Fibroblast of skin of right biceps (primary cell): ENCODE measurements at places on chromosomes 6 and 20.
A peak's percentile ranks its signal among the peaks of the same experiment; 100 is the strongest.

GRCh38 chr20:23203310-23203709, 117.2 kb upstream of the CD93 start:
- no peak for DNase-seq

- no peak for DNase-seq
Observed at GRCh38 chr6:45448417-45449389, 71.0 kb upstream of the SUPT3H start.

GRCh38 chr6:1227600-1227934, 84.3 kb upstream of the FOXQ1 start:
- DNase-seq: no peak

DNA sequence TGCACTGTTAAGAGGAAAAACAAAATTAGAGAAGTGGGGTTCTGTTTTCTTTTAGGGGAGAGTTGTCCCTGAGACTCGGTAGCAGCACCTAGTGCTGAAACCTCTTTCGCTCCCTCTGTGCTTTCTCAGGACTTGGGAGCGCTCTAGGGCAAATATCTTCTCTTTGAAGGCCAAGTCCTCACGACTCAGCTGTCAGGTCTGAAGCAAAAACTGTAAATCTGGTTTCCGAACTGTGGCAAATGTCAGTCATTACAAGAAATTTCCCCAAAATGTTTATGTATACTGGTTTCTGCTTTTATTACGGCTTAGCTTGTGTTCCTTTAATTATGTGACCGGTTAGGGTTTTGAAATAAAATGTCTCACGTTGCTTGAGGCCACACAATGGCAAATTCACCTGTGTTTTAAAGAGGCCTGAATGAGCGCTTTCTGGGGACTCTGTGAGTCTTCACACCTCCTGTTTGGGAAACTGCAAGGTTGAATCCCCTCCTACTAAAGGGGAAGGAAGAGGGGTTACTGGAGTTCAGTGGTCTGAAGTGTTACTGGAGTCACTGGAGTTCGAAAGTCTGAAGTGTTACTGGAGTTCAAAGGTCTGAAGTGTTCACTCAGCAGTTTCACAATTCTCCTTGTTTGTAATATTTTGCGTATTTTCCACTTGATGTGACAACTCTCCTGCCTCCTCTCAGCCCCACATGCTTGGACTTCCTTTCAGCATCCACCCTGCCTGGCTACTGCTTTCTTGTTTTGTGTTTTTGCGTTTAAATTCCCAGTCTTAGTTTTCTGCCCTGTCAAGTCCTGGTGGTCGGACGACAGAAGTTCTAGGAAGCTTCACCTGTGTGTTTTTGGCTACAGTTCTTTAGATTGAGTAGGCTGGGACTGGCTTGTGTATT, 1.6 kb downstream of the SMPDL3A start:
- DNase-seq: peak; percentile 20

DNA sequence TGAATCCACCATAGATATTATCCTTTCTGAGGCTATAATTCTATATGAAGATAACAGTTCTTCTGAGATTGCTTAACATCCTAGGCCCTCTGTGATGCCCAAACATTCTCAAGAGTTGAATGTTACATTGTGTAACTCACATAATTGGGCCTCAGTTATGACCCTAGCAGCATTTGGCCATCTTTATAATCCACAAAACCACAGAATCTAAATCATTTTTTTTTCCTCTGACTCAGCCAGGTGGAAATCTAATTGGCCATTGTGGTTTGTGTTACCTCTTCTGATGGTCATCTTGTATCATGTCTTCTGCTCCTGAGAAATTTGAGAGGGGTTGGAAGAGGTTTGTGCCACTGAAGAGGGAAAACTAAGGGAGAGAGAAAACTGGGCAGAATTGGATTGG, 99.5 kb downstream of the LINC00237 start:
- no peak for DNase-seq

- DNase-seq: peak; percentile 98
Observed at GRCh38 chr6:43369174-43370002, at the start of gene ZNF318. Gene ZNF318, minus strand, starts transcription at chr6:43369647. Its CDS starts 282 bp downstream, at chr6:43369365.

GRCh38 chr6:79797912-79798311, 149.4 kb downstream of the ELOVL4 start:
- DNase-seq: no peak

GRCh38 chr6:33391922-33392594, 435 bp downstream of the KIFC1 start:
- DNase-seq: peak; percentile 48

- DNase-seq: no peak
Observed at GRCh38 chr6:107786179-107786578, 37.9 kb downstream of the SCML4 start.

DNA sequence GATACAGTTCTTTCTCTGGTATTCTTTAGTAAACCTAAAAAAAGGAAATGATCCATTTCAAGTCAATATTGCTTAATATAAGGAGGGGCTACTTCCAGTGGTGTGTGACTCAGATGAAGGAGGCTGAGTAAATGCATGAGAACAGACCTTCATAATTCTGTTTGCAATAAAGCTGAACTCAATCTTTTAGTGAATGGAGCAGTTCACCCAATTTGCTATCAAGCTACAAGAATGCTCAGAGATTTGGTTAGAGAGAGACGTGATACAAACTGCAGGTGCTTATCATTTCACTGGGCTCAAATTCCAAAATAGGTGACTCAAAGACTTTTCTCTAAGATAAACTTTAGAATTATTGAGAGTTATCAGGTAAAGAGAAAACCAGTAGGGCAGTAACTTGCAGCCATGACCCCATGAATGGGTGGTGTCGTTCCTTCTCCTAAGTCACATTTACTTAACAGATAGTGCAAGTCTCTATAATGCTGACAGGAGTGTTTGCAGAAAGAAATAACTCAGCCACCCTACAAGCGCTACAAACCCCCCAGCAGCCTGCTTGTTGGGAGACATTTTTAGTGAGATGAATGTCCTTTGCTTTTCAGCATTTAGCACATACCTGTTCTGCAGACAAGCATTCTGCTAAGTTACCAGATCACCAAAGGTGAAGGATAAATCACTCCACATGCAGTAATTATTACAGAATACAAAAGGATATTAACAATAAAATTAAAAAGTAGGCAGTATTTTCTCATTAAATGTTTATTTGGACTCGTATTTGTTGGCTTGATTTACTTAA, 16.4 kb upstream of the BLOC1S5 start:
- DNase-seq: peak; percentile 71

- DNase-seq: peak; percentile 95
Observed at GRCh38 chr6:154319231-154319858, 37.3 kb downstream of the IPCEF1 start.

GRCh38 chr6:48883116-48883515, 579.9 kb downstream of the MMUT start:
- peak; percentile 1 for DNase-seq

DNA sequence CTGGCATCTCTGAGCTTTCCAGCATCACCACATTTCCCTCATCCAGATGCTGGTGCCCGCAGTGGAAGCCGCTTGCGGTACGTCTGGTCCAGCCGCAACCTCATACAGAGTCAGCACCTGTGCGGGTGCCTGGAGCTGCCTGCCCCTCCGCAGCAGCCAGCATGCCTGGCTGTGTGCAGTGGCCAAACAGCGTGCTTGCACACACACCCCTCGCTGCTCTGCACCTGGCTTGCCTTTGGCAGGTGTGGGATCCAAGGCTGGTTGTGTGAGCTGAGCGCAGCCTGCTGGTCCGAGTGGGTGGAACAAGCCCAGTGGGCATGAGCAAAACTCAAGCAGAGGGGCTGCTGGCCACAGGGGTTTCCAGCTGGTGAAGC, 3.1 kb upstream of the HINT3 start:
- DNase-seq: no peak

DNA sequence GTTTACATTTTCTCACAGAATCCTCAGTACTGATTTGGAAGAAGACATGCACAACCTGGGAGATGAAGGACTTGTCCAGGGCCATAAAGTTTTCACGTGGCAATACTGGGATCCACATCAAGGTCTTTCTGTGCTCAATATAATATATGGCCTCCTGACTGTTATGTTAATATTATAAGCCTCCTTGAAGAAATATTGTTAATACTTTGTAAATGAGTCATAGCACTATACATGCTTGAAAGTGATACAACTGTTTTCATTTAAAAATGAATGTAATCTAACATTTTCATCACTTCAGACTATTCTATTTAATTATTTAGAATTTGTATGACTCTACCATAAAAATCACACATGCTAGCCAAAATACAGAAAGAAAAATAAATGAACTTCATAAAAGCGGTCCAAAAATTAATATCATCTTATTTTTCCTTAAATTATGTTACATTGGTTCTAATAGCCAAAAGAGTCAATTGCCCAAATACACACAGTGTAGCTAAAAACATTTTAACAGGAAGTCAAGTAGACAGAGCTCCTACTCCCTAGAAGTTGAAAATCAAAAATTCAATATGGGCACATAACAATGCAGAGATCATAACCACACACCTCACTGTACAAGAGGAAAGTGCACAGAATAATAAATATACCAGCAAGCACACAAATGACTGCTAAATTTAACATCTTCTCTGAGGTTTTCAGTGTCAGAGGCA, 188.0 kb upstream of the HDDC2 start:
- peak; percentile 51 for DNase-seq

DNA sequence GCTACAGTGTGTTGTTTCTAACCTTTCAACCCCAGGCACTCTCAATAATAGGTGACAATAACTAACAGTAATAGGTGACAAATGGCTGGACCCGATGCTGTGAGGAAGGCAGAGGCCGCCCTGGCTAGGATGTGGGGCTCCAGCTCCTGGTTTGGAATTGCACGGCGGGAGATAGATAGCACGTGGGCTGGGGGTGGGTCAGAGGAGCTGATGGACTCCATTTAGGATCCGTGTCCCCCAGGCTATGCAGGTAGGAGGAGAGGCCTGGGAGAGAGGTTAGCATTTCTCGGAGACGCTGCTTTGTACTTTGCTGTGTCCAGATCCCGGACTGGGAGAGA, 61.4 kb downstream of the EZR start:
- DNase-seq: no peak

GRCh38 chr6:14863902-14864850, 381.7 kb upstream of the JARID2 start:
- no peak for DNase-seq

GRCh38 chr6:93721386-93722048, 302.2 kb upstream of the EPHA7 start:
- DNase-seq: peak; percentile 6

- no peak for DNase-seq
Observed at GRCh38 chr6:136090929-136091328, 159.2 kb downstream of the MTFR2 start.

- no peak for DNase-seq
Observed at GRCh38 chr6:79143320-79143898, 65.4 kb upstream of the PHIP start.

- DNase-seq: no peak
Observed at GRCh38 chr6:170092826-170093225, 198.1 kb downstream of the DLL1 start.

DNA sequence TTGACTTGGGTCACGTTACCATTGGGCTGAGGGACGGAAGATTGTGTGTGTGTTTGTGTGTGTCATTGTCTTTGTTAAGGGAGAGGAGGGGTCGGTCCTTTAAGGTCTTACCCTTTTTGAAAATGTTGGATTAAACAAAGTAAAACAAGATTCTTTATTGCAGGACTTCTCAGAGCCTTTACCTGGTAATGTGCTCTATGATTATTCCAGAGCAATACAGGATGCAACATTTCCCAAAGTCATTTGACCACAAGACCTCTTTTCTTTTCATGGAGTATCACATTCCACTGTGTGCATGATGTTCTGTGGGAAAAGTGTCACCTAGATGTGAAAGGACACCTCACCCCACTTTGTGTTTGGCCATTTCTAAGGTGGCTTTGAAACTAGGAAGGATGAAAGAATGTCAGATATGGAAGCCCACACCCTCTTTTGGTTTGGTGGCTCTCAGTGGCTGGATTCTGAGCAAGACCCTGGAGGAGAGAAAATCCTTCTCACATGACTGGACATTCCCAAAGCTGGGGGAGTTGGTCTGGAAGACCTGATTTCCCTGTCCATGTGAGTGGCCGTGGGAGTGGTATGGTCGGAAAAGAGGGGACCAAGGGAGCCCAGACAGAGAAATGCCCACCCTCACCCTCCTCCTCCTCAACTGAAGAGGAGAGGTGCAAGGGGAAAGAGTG, 18.2 kb upstream of the ZNF831 start:
- no peak for DNase-seq

DNA sequence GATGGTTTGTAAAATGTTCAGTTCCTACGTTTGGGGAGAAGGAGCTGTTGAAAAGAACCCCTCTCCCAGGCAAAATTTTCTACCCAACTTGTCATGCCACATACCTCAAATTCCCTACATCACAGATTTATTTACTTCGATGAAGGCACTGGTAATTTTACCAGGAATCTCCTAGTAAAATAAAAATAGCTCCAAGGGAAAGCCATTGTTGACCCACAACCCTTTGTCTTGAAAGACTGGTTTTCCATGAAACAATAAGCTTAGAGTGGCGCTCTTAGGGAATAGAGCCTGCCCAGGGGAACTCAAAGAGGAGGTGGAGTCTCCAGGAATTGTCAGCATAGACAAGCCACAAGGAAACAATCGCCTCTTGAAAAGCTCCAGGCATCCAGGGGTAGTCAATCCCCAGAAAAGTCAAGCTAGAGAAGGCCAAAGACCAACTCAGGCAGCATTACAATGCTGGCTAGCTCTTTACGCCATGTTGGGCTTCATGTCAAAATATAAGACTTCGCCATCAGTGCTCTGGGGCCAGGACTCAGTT, 99.2 kb upstream of the RREB1 start:
- DNase-seq: no peak

GRCh38 chr6:40894962-40895799, 143.8 kb downstream of the UNC5CL start:
- DNase-seq: peak; percentile 74

- no peak for DNase-seq
Observed at GRCh38 chr6:43318011-43318410, 9.4 kb upstream of the CRIP3 start.

- peak; percentile 93 for DNase-seq
Observed at GRCh38 chr6:158174514-158174913, 6.4 kb downstream of the GTF2H5 start.

- DNase-seq: no peak
Observed at GRCh38 chr6:34242252-34243130, 5.8 kb downstream of the HMGA1 start.

GRCh38 chr20:4195499-4195898, 180.1 kb upstream of the RNF24 start:
- peak; percentile 30 for DNase-seq

DNA sequence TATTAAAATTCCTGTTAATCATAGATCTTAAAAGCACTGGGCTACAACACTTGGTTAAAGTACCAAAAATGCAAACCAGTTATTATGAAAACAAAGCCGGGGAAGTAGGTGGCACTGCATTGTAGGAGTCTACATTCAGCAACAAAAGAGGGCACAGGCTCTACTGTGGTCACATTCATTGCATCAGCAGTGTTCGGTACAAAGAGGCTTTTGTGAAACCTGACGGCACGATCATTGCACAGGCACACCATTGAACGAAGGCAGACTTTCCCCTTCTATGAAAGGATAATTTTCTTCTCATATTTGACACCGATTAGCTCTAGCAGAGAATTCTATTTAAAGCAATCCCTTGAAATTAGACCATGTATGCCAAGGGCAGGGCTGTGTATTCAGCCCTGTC, 44.6 kb upstream of the AGPAT4 start:
- no peak for DNase-seq

GRCh38 chr6:30487926-30488325, 1.4 kb upstream of the HLA-E start:
- no peak for DNase-seq

- DNase-seq: peak; percentile 46
Observed at GRCh38 chr6:143536461-143536865, 24.9 kb upstream of the FUCA2 start.

GRCh38 chr6:135300576-135300975, 119.5 kb downstream of the MYB start:
- DNase-seq: peak; percentile 38
